ENCODE measurements at places on chromosomes 4 and X.

GRCh38 chrX:14029039-14029424 lies 660 bp downstream of the GEMIN8 start:
- no peak for DNase-seq

GRCh38 chrX:7485061-7485460 lies 337.1 kb upstream of the PUDP start:
- no peak for DNase-seq

- DNase-seq = peak; percentile 77
These were observed 198.8 kb upstream of the BMP3 start for GRCh38 chr4:80831383-80832361.

DNA sequence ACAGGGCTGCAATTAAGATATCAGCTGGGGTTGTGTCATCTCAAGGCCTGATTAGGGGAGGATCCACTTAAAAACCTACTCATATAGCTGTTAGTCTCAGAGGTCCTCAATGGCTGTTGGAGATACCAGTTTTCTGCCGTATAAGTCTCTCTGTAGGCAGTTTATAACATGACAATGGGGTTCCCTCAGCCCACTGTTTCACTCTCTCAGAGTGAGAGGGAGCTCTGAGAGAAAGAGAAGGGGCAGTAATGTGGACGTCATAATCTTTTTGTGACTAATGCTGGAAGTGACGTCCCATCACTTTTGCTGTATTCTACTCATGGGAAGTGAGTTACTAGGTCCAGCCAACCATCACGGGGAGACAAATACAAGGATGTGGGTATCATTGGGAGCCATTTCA lies 70.3 kb downstream of the STIM2 start:
- no peak for DNase-seq

- DNase-seq = peak; percentile 74
These were observed 174.9 kb downstream of the ADAMTS3 start for GRCh38 chr4:72394012-72394663.

DNA sequence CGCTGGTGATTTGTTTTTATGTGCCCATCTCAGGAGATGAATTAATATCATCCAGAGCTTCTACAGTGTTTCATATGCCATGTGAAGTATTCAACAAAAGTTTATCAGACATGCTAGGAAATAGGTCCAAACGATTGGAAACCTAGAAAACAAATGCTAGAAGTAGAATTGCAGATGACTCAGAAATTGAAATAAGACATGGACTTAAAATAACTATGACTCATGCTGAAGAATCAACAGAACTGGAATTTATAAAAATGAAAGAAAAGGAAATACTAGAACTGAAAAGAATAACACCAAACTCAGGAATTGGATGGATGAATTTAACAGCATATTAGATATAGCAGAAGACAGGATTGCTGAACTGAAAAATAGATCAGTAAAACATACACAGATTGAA lies 172.7 kb upstream of the GIMD1 start:
- no peak for DNase-seq

DNA sequence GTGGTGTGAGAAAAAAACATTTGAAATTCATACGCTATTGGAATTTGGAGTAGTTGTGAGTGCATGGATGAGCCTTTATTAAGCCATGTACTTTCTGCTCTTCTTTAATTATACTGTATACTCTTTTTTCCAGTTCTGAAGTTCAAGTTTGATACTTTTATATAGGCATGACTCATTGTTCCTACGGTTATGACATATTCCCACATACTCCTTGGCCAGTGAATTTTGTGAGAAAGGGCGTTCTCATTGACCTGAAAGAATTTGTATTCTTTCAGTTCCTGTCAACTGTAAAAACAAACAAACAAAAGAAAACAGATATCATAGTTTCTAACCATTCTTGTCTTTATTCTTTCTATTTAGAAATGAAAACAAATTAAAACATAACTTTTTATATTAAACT lies 407.3 kb downstream of the MAPK10 start:
- DNase-seq = peak; percentile 5

- no peak for DNase-seq
These were observed 63.6 kb upstream of the PTCHD1 start for GRCh38 chrX:23271026-23271425.

DNA sequence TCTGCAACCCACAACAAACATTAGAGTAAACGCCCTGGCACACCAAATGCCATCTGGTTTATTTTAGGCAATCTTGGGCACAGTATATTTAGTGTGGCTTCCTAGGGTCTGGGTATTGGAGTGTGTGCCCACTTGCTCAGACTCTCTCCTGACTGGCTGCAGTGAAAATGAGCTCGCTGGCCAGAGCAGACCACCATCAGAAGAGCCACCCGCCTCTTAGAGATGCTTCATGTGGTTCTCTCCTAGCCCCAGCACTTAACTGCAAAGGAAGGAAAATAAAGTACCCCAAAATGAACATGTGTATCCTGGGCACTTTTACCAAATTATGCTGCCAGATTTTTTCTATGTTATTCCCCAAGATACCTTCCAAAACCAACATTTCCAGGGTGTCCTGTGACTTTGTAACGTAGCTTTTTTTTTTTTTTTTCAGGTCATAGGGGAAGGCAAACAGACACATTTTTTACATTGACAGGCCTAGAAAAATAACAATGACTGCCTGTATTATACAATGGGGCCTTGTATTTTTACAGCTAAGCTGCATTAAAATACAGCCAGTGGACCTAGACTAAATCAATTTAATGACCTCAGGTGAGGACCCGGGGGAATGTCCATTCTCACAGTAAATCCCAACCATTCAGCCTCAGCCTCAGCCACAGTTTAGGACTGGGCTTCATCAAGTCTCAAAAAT lies 193.7 kb downstream of the RASL11B start:
- no peak for DNase-seq

DNA sequence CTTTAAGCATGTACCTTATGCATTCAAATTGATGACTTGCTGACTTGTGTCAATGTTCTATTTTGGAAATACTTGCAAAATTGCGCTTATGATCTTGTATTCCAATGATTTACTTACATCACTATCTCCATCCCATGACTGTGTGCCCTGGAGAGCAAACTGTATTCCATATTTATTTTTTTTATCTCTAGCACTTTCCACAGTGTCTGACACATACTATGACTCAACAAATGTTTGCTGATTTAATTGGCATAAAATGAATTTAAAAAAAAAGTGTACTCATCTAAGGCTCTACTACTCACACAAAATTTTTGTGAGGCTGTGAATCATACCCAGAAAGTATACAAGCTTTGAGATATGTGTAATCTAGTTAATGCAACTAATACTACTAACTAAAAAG lies 1066.8 kb upstream of the ADGRL3 start:
- no peak for DNase-seq

- DNase-seq = no peak
These were observed 85.1 kb upstream of the UCP1 start for GRCh38 chr4:140653718-140654494.

DNA sequence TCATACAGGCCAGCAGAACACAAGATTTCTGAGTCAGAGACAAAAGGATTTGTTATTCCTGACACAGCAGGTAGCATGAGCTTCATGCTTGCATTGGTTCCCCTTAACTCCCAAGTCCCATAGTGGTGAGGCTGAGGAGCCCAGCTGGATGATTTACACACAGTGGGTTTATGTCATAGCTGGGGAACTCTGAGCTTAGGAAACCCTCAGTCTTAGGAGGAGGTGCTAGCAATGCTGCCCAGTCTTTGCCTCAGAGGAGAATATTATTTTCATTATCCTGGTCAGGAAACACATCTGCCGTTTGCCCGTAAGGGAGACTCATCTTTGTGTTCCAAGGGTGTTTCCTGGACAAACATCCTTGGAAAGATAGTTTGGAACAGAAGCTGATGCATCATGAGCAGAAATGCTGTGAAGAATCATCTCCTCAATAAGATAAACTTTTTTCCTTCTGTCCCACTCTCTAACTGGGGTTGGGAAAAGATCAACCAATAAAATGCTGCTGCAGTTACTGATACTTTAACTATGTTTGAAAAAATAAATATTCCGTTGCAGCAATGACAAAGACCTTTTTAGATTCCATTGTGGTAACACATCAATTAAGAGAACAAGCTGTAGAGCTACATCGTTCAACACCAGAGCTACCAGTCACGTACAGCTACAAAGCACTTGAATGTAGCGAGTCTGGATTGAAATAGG lies 146.8 kb downstream of the DCLK2 start:
- DNase-seq = no peak

GRCh38 chr4:79083406-79084010 lies 144.3 kb upstream of the PAQR3 start:
- DNase-seq = no peak

- DNase-seq = no peak
These were observed at the start of gene SOD3 for GRCh38 chr4:24794916-24795665. TSS of gene SOD3 (plus strand) at chr4:24795573. CDS start at chr4:24799522, 3,949 bp downstream.

DNA sequence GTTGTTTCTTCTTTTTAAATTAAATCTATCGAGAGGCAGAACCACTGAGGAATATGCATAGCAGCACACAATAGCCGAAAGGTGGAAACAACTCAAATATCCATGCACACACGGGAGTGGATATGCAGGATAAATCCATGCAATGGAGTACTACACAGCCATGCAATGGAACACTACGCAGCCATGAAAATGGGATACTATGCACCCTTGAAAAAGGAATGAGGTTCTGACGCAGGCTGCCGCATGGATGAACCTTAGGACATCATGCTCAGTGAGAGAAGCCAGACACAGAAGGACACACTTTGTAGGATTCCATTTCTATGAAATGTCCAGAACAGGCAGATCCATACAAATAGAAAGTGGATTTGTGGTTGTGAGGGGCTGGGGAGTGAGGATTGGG lies 18.4 kb upstream of the P2RY8 start:
- no peak for DNase-seq

GRCh38 chrX:15574017-15574416 lies 26.7 kb downstream of the ACE2 start:
- DNase-seq = no peak

- no peak for DNase-seq
These were observed 863 bp downstream of the CPE start for GRCh38 chr4:165379678-165380064.

DNA sequence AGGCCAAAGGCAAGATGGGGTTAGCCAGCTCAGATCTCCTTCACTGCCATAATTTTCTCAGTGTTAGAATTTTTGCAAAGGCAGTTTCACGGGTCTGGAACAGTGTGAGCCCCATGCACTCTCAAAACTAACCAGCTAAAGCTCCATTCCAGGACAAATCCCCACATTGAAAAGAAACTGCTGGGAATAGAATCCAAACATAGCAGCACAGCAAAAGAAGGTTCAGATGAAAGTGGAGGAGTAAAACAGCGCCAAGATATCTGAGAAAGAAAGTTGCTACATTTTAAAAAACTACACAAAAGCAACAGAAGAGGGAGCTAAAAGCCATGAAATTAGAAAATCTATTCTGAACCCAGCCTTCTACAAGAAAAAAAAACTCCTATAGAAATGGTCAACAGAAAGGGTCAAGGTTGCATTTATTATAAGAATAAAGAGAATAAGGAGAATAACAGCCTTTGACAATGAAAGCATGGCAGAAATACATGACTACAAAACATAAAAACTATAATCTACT lies 39.6 kb upstream of the SLC7A3 start:
- DNase-seq = no peak

DNA sequence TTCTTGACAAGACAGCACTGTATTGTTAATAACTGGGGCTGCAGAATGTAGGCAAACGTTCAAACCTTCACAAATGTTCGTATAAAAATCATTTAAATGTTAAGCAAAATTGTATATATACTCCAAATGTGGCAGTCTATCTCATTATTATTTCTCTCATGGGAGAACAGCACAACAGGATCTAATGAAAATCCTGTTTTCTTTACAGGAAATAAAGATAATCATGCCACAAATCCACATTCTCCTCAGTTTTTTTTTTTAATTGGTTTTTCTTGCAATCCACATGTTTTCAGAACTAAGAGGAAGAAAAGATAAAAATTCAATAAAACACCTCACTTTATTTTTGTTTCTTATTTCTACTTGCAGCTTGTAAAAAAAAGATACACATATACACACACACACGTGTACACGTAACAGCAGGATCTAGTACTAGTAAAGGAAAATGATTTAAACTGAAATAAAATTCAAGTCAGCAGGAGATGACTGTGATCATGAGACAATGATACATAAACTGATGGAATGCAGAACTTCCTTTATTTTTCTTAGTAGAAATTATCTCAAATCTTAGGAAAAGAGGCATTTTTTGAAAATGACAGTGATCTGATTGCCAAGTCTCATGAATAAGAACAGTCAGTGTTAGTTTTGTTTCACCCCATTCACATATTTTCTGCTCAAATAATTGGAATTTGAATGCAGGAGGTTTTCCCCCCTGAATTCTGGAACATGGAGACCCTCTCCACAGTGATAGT lies 11.3 kb downstream of the APBB2 start:
- no peak for DNase-seq

DNA sequence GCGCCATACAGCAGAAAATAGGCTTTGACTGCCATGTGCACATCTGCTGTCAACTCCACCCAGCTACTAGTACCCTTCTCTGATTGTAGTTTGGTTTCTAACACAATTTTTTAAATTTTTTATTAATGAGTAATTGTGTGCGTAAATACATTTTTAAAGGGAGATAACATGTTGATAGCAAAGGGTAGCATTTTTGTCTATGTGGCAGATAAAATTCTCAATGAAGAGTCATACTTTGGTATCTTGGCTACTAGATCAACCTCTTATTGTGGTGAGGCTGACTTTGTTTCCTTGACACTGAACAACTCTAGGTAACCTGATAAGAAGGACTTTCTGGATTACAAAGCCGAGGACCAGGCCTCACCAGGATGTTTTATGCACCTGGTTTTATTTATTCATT lies 9.5 kb downstream of the ADH4 start:
- DNase-seq = no peak

DNA sequence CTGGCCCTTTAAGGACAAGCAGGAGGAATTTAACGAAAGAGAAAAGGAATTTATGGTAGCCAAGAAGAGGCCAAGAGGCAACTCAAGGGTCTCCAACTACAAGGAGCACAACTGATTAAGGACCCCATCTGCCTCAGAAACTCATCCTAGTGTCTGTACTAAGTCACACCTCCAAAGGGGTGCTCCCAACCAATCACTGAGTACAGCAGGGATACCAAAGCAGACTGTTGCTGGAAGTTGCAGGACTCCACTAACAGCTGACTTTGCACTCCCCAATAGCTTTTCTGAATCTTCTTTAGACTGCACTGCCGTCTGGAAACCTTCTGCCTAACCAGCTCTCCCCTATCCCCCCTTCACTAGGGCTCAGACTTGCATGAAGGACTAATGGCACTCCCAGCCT lies 50.6 kb downstream of the ATP11C start:
- no peak for DNase-seq

Measured in epithelial cell of prostate (primary cell).